ENCODE measurements at places on chromosomes 5 and 9.

DNA sequence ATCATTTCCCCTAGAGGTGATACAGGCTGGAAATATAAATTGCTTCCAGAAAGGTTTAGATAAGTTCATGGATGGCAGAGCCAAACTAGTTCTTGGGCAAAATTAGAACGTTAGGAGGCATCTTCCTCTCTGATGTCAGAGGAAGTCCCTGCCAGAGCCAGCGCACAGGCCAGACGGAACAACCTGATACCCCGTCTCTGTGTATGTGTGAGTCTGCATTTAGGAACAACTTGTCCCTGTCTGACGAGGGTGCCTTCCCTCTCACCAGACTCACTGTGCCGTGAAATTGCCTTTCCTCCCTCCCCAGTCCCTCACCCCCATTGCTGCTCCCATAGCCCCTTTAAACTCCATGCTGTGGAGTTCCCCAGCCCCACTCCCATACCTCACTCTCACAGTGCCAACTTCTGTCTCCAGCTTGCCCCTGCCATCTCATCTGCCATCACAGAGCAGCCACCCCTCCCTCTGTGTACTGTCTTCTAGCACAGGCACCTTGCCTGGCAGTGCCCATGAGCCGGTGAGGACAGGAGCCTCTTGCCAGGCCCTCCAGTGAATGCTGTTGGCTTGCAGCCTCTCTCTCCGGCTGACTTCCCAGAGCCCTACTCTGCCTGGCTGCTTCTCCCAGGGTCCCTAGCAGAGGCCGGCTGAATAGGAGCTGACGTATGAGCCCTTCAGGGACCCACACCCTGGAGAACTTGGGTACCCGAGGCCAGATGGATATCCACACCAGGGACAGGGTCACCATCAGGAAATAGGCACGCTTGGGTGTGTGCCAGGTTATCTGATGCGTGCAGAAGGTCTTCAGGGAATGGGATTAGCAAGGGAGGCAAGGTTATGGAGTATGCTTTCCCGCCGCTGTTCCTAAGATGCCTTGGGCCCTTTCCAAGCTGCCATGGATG is 26.7 kb downstream of the UNC5A start:
- DNase-seq, result no peak

GRCh38 chr5:119613937-119614336 is 15.4 kb upstream of the FAM170A start:
- DNase-seq, result no peak

- DNase-seq, result no peak
These were observed 13.0 kb upstream of the RIMOC1 start for GRCh38 chr5:41891066-41891707.

DNA sequence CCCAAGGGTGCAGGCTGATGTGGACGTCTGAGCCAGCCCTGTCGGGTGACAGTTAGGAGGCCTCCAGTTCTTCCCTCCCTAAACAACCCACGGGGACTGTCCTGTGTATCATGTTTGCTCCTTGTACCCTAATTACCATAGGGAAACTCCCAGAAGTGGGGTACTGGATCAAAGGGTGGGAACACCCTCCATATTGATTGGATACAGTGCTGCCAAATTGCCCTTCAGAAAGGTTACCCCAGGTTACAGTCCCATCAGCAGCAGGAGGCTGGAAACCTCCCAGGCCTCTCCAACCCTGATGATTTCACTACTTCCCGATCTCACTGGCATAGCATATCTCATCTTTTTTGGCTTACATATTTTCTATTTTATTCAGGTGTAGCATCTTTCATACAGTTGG is 22.0 kb downstream of the UBE2QL1 start:
- DNase-seq, result no peak

- no peak for DNase-seq
These were observed 92.5 kb downstream of the MACROH2A1 start for GRCh38 chr5:135306557-135306956.

DNA sequence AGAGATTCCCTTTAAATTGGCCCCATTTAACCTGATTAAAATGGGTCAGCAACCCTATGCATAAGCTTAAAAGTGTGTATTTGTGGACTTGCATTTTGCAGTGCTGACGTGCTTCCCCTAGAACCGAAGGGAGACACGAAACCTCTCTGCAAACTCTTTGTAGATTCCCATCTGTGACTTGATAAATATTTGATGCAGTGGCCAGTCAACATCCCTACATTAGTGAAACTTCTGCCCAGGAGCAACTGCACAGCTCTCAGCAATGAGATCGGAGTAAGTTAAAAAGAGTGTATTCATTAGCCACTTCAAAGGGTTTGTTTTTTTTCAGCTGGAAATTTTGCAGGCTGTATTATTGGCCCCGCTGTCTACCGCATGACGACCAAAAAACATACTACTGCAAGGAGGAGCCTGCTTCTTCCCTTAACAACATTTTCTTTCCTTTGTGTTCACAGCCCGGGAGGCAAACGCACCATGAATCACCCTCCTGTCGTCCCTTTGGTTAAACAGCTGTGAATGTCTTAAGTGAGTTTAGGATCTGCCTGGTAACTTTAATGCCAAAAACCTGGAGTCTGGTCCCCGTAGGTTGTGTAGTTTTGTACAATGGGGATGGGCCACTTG is 38.0 kb upstream of the TCERG1 start:
- no peak for DNase-seq

DNA sequence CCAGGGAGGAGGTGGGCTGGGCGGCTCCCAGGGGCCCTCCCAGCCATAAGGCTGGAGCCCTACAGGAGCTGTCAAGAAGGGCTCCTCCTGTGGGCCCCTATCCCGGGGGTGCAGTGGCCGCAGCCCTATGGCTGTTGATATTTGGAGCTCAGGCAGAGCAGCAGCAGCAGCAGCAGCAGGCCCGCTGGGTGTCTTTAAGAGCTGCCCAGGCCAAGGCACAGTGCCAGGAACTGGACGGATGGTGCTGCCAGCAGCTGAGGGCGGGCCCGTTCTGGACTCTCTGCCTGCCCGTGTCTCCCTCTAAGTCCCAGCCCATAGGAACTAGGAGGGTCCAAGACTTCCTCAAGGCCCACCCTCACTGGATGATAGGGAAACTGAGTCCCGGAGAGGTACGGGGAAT is 3.6 kb downstream of the AK1 start:
- DNase-seq, result no peak

- no peak for DNase-seq
These were observed 201.7 kb downstream of the PAPPA start for GRCh38 chr9:116355153-116355921.

DNA sequence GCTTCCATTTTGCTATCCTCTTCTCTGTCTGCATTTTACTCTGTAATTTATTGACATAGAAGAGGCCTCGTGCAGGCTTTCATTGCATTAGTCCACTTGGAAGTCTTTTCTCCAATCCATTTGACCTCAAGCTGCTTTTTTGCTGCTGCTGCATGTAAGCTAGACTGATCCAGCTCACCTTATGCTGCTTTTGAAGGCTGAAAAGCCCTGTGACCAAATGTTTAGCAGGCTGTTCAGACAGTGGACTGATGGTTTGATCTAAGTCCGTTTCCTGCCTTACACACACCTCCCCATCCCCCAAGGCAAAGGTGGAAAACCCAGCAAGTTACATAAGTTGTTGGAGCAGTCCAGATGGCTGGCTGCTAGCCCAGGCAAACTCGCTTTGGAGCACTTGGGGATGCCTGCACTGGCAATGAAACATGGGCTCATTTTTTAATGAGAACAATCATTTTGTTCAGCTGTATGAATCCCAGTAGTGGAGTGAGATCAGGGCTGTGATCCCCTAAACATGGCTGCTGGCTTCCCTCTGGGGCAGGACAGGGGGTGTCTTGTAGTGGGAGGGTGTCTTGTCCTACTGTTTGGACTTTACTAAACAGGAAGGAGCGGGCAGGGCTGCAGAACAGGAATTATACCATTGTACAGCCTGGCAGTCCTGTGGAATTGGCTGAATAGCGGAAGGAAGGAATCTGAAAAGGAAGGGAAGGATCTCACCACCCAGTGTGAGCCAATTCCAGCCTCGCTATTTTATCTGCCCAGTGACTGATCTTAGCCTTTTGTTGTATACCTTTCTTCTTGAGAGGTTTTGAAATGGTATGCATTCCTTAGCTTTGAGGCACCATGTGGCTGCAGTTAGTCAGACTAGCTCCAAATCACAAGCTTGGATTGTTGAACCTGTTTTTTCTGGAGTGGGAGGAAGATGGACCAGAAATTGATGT is 212.0 kb downstream of the ARHGAP26 start:
- DNase-seq, result no peak
